T-helper 22 cell (primary cell): ENCODE measurements at places on chromosomes 13 and 19.

DNA sequence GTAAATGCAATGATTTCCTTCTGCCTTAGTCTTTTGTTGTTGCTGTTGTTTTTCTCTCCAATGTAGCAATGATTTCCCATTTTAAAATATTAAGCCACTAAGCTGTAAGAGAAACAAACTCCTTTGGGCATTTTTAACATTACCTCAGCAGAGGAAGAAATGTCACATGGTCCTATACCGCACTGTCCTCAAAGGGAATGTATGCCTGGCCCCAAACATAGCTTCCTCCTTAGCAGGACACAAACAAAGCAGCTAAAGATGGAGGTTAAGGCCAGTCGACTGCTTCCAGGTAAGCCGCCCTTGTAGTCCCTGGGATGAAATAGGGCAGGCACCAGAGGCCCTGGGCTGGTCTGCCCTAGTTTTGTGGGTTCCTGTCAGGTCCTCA lies 249.0 kb downstream of the TSHZ3 start:
- no peak for DNase-seq

- DNase-seq: no peak
Observed at GRCh38 chr19:21321996-21322395, 7.2 kb downstream of the ZNF708 start.

GRCh38 chr19:30712431-30713337 lies 340.5 kb downstream of the ZNF536 start:
- DNase-seq: no peak

DNA sequence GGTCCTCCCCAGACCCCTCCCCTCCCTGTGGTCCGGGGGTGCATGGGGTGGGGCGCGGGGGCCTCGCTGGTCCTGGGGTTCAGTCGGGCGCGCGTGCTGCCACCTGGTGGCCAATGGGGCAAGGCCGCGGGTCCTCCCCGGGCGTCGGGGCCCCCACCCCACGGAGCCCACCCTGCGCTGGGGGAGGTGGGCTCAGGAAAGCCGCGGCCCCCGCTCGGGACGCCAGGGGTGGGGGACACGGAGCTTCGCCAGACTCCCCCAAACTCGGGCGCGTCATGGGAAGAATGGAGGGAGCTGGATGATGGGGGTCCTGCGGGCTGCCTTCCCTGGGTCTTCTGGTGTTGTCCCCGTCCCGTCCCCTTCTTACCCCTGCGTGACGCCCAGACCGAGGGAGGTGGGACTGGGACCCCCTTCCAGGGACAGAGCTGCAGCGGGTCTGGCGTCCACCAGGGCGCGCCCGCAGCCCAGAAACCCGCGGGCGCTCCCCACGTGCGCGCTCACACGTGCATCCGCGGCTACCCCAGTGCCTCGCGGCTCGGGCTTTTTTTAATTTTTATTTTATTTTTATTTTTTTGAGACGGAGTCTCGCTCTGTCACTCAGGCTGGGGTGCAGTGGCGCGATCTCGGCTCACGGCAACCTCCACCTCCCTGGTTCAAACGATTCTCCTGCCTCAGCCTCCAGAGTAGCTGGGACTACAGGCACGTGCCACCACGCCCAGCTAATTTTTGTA lies 19.8 kb upstream of the TCF3 start:
- peak; percentile 19 for DNase-seq

DNA sequence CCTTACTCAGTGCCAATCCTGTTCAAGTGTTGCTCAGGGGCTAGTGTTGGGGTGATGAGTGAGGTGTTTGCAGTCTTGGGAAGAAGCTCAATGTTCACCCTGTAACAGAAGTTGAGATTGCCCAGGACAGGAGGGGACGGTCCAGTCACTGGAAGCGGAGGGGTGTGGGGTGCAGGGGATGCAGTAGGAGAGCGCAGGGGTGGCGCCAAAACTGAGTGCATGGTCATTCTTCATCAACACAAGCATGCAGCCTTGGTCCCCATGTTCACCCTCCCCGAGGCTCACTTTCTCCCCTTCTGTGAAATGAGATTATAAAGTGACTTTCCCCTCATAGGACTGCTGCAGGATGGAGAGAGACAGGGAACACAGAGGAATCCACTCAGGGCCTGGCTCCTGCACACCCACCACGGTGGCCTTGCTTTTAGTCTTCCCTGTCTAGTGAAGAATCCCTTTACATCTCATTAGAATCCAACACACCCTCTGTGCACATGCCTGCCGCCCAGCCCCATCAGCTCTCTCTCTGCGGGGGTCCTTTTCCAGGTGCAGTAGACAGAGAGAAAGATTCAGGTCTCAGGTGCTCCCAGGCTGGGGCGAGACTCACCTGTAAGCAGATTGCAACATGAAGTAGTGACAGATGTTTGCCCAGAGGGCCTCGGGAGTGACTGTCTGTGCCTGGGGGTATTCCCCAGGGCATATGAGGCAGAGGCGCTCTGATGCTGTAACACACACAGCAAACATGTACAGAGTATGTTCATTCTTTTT lies 93.2 kb downstream of the TSHZ3 start:
- DNase-seq: no peak

DNA sequence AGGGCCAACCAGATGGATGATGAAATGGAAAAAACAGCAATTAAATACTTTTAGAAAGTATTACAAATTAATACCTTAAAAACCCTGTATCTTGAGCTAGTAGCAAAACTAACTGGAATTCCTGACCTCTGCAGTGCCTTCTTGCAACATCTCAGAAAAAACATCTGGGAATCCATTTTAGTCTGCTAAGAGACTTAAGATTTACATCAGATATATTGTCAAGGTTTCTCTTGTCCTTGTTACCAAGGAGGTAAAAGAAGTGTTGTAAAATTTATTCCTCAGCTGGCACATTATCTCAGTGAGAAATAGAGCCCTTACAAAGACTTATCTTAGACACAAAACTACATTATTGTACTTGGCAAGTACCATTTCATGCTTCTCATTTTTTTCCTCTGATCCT lies 18.5 kb downstream of the KCNRG start:
- DNase-seq: no peak
